ENCODE measurements at places on chromosomes 13 and 19. TPM values are rescaled to one million over a fixed set of nuclear protein-coding genes. Genes with fewer than 3 reads are reported as not detected.

DNA sequence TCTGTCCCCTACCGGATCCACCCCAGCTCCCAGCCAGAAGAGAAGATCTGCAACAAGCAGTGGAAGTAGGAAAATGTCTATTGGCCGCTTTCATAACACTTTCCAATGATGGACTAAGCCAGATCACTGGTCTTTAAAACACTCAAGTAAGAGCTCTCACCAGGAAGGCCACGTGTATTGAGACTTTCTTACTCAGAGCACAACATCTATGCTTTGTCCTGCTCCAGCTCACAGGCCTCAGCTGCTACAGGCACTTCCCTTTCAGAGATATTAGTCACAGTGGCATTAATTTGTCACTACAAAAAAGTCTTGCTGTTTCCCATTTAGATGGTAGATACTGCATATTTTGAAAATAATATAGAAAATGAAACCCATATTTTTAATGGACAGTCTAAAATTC, 164.2 kb downstream of the ABCC4 start:
- no peak for DNase-seq

DNA sequence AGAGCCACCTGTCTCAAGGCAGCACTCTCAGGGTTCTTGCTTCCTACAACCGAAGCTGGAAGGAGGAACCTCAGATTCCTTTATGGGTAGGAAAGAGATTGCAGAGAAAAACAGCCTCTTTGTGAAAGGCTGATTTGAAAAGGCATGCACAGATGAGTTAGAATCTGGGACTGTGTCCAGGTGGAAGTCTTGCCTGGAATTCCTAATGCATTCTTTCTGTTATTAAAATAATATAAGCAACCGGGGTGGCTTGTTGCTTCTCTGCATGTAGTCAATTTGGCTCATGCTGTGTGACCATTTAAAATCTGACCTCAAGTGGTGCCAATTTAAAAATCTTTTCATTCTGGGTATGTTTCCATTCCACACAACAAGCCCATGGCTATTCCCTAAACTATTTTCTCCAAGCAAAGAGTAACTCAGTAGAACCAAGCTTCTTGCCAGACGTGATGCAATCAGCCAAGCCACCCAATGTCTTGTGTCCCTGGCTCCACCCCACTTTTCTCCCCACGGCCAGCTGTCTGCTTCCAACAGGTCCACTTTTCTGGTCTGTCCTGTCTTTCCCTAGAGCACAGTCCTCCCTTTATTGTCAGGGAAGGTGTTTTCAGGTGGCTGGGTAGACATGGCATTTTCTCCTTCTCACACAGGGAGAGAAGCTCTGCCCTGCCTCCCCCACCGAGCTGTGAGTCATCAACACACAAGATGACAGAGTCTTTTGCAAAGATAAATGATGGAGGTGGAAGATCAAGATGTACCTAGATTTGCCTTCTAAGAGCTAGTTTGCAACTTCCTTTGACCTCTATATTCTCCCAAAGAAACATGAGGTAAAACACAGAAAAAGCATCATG, 394.3 kb downstream of the FOXO1 start:
- peak; percentile 8 for DNase-seq

DNA sequence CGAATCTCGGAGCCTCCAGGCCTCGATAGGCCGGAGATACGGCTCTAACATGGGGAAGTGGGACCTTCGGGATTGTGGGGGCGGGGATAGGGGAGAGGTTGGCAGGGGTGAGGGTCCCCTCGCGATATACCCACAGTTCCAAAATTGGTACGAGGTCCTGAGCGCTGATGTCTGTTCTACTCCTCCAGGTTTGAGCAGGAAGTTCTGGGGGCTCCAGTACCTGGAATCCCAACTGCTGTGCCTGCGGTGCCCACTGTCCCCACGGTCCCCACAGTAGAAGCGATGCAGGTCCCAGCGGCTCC, 447 bp downstream of the RBM42 start:
- no peak for DNase-seq

The FXYD1 gene
- total RNA-seq, result 104 TPM

The TRPM4 gene
- total RNA-seq, result 11.7 TPM

The CEACAM16 gene
- total RNA-seq, result not detected

The PLIN3 gene
- 31.8 TPM for total RNA-seq

The ELAVL3 gene
- total RNA-seq, result 25.8 TPM

Measured in spinal cord (tissue), 10 donors.